ENCODE measurements at places on chromosomes 7 and 10. TPM values are rescaled to one million over a fixed set of nuclear protein-coding genes. Genes with fewer than 3 reads are reported as not detected.

Gene CYP26C1
- polyA plus RNA-seq: not detected

Gene CAV1
- polyA plus RNA-seq: 2,867 TPM

Gene CRYGN
- polyA plus RNA-seq: not detected

Gene PAOX
- 2.6 TPM for polyA plus RNA-seq

Gene DEPP1
- 0.90 TPM for polyA plus RNA-seq

Gene MBL2
- polyA plus RNA-seq: not detected

Gene SPDYE8
- not detected for polyA plus RNA-seq

DNA sequence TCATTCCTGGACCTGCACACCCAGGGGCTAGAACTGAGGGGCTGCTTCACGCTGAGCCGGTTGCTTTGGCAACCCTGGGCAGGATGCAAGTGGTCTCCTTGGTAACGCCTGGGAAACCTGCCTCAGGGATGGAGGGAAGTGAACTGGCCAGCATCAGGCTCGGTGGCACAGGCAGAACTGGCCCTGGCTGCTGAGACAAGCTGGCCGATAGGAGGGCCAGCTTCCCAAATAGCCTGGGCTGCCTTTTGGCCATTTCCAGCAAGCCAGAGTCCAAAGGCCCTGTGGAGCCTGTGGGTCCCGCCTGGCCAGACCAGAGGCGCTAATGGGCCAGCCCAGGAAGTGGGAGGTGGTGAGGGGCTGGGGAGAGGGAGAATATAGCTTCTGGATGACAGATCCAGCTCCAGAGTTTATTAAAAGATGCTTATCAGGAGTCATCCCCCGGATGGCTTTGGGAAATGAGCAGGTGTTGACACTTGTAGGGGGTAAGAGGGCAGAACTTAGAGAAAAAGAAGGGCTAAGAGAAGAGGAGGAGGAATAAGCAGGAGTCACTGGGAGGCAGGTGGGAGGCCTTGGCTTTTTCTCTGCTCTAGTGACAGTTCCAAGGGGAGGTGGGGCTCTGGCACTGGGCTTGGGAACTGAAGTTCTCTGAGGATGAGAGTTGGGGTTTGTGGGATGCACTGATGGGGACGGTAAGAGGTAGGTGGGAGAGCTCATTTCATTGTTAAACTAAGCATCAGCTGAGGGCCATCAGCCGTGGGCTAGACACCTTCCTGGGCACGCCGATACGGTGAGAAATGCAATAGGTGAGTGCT is 9.6 kb downstream of the NEURL1 start:
- no peaks in the 10 kb centered on the region for H3K36me3 ChIP-seq
- H3K27ac ChIP-seq: no peak overlapping the region

- H3K4me1 ChIP-seq: peaks cover 17% of the 10 kb centered on the region
- no peak for DNase-seq
- peaks cover 8% of the 10 kb centered on the region for H3K27me3 ChIP-seq
- no peak overlapping the region for H3K27ac ChIP-seq
- no peak overlapping the region for H3K4me3 ChIP-seq
These were observed 15.5 kb downstream of the FAM241B start for GRCh38 chr10:69645296-69646184.
